Chondrocyte (in vitro differentiated cells): ENCODE measurements at places on chromosomes 2 and 18. TPM values are rescaled to one million over a fixed set of nuclear protein-coding genes. Genes with fewer than 3 reads are reported as not detected.
A peak's percentile ranks its signal among the peaks of the same experiment; 100 is the strongest.

The TAF1B gene
- 13.6 to 18.2 TPM (median 15.6 TPM) in 3 replicates for total RNA-seq

The C1QL2 gene
- total RNA-seq: not detected in 3 replicates

The ATP6V1C2 gene
- not detected in 3 replicates for total RNA-seq

The FEZ2 gene
- 46.8 to 49.8 TPM (median 47.0 TPM) in 3 replicates for total RNA-seq

The OSR1 gene
- 14.1 to 34.5 TPM (median 32.3 TPM) in 3 replicates for total RNA-seq

The POLR1B gene
- total RNA-seq: 12.1 to 17.7 TPM (median 15.0 TPM) in 3 replicates

The CGREF1 gene
- 9.6 to 15.9 TPM (median 13.5 TPM) in 3 replicates for total RNA-seq

The REG3G gene
- total RNA-seq: not detected in 3 replicates

The LCT gene
- not detected in 3 replicates for total RNA-seq

The GPR155 gene
- 11.6 to 15.3 TPM (median 12.8 TPM) in 3 replicates for total RNA-seq

The CNPPD1 gene
- total RNA-seq: 36.1 to 46.3 TPM (median 43.1 TPM) in 3 replicates

The GPBAR1 gene
- total RNA-seq: 0.10 to 0.26 TPM (median 0.22 TPM) in 3 replicates

DNA sequence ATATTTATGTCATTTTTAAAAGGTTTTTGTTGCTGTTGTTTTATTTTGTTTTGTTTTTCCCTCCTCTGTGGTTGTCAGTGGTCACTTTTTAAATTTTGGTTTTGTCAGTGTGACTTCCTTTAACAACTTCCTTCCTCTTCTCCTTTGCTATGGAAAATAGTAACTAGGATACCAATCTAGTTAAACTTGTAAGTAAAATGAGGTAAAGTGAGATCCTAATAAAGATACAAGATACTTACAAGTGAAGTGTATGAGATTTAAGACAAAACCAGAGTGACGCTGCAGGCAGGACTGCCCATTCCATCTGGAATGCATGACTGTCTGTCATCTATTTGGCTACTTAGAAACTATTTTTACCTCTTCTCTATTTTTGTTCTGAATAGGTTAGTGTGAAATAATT, 30.6 kb upstream of the CREB1 start:
- H3K4me3 ChIP-seq: no peak overlapping the region
- no peaks in the 10 kb centered on the region for H3K36me3 ChIP-seq

- no peaks in the 10 kb centered on the region for H3K27me3 ChIP-seq
- DNase-seq: no peak
- H3K4me1 ChIP-seq: no peaks in the 10 kb centered on the region
- no peak overlapping the region for H3K4me3 ChIP-seq
- no peaks in the 10 kb centered on the region for H3K36me3 ChIP-seq
Measured at GRCh38 chr2:117065912-117066311, 748.6 kb upstream of the DDX18 start.

- no peak overlapping the region for H3K4me3 ChIP-seq
- no peak overlapping the region for H3K27ac ChIP-seq
- no peaks in the 10 kb centered on the region for H3K4me1 ChIP-seq
- no peaks in the 10 kb centered on the region for H3K36me3 ChIP-seq
- no peak for DNase-seq
- no peaks in the 10 kb centered on the region for H3K27me3 ChIP-seq
Measured at GRCh38 chr18:64645753-64646152, 496.9 kb upstream of the LINC00305 start.

DNA sequence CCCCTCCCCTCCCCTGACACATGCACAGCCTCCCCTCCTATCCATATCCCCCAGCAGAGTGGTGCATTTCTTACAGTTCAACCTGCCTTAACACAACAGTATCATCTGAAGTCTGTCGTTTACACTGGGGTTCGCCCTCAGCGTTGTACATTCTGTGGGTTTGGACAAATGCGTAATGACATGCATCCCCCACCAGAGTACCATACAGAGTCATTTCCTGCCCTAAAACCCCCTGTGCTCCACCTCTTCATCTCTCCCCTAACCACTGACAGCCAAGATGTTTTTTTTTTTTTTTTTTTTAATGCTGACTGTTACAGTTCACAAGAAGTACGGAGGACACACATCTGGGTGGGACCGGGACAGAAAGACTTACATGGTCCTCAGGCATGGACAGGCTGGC, 22.6 kb downstream of the POMC start:
- no peak for DNase-seq
- H3K27ac ChIP-seq: no peak overlapping the region
- H3K27me3 ChIP-seq: no peaks in the 10 kb centered on the region
- H3K4me1 ChIP-seq: no peaks in the 10 kb centered on the region
- peaks cover 2% of the 10 kb centered on the region for H3K36me3 ChIP-seq

DNA sequence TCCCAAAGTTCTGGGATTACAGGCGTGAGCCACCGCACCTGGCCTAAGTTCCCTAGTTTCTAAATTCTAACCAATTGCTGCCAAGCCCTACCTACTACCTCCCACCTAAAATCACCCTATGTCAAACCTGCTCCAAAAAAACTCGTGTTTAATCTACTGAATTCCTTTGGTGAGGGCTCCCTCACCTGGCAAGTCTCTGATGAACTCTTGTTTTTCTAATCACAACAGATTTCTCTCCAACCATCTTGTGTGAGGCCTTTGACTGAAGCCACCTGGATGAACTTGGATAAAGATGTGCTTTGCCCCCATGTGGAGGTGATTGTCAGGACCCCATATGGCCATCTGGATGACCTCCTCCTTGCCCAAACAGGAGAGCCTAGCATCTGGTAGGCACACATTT, 17.4 kb upstream of the SLC35G4 start:
- H3K4me1 ChIP-seq: no peaks in the 10 kb centered on the region
- no peak overlapping the region for H3K27ac ChIP-seq
- peaks cover 1% of the 10 kb centered on the region for H3K36me3 ChIP-seq
- peaks cover 6% of the 10 kb centered on the region for H3K27me3 ChIP-seq
- no peak for DNase-seq
- H3K4me3 ChIP-seq: no peak overlapping the region

- no peak for DNase-seq
- no peaks in the 10 kb centered on the region for H3K4me1 ChIP-seq
- H3K4me3 ChIP-seq: no peak overlapping the region
- H3K36me3 ChIP-seq: no peaks in the 10 kb centered on the region
Measured at GRCh38 chr18:4412286-4412685, 42.8 kb downstream of the DLGAP1 start.

- H3K4me3 ChIP-seq: no peak overlapping the region
- no peaks in the 10 kb centered on the region for H3K36me3 ChIP-seq
- no peaks in the 10 kb centered on the region for H3K27me3 ChIP-seq
- H3K4me1 ChIP-seq: peaks cover 2% of the 10 kb centered on the region
- no peak for DNase-seq
- H3K27ac ChIP-seq: no peak overlapping the region
Measured at GRCh38 chr2:186060744-186061440, 322.3 kb downstream of the FSIP2 start.

DNA sequence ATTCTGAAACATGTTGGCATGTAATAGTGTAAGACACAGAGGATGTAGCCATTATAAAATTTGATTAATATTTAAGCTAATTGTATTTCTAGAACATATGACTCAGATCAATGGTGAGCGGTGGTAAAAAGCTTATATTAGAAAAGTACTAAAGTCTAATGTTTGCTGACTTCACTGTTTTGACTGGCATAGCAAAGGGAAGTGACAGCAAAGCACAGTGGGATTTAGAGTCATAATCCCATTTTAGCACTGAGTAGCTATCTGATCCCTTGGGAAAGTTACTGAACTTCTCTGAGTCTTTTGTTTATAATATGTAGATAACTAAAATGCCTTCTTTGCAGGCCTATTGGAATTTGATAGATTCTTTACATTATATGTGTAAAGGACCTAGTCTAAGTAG, 60.4 kb downstream of the KIAA1328 start:
- H3K27ac ChIP-seq: peak overlapping the region; percentile 83
- H3K4me1 ChIP-seq: peaks cover 36% of the 10 kb centered on the region
- H3K36me3 ChIP-seq: peaks cover 1% of the 10 kb centered on the region
- no peaks in the 10 kb centered on the region for H3K27me3 ChIP-seq

DNA sequence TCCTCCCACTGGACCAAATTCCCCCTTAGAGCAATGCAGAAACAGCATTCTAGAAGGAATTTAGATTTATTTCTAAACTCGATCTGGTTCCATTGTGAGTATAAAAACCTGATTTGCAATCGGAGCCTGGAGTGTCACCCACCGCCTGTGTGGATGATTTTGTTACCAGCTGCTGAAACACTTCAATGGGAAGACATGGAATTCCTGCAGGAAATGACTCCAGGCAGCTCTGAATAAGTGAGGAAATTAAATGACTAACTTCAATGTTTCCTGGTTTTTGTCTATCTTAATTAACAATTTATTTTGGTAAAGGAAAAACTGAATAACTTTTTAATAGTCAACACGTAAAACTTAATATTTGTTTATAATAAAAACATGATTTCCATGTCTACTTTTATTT, 19.3 kb downstream of the CTAGE1 start:
- H3K27ac ChIP-seq: no peak overlapping the region
- H3K4me1 ChIP-seq: peaks cover 2% of the 10 kb centered on the region
- no peaks in the 10 kb centered on the region for H3K36me3 ChIP-seq
- no peak overlapping the region for H3K4me3 ChIP-seq

DNA sequence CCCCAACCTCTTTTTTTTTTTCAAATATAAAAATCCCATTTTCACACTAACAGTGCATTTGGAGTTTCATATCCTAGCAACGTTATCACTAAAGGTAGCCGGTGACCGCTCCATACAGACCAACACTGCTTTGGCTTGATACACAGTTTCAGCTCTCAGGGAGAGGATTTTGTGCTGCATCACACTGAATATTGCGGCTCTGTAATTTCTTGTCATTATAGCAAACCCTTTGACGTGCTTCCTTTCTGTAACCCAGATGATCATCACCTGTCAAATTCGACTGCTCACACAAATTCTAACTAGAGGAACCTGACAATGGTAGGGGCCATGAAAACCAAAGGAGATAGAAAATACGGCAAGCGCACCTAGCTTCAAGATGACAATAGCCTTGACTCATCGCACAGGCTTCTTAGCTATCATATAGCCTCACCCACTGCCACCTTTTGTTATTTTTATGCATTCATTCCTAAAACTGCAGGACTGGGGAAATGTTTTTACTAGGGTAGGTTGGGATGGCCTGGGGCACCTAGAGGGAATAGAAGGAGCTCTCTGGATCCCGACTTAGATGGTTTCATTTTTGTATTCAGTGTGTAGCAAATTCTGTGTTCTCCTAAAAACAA, 582.9 kb upstream of the PIK3C3 start:
- H3K4me1 ChIP-seq: no peaks in the 10 kb centered on the region
- no peak overlapping the region for H3K27ac ChIP-seq
- no peak overlapping the region for H3K4me3 ChIP-seq
- H3K27me3 ChIP-seq: no peaks in the 10 kb centered on the region
- H3K36me3 ChIP-seq: no peaks in the 10 kb centered on the region

DNA sequence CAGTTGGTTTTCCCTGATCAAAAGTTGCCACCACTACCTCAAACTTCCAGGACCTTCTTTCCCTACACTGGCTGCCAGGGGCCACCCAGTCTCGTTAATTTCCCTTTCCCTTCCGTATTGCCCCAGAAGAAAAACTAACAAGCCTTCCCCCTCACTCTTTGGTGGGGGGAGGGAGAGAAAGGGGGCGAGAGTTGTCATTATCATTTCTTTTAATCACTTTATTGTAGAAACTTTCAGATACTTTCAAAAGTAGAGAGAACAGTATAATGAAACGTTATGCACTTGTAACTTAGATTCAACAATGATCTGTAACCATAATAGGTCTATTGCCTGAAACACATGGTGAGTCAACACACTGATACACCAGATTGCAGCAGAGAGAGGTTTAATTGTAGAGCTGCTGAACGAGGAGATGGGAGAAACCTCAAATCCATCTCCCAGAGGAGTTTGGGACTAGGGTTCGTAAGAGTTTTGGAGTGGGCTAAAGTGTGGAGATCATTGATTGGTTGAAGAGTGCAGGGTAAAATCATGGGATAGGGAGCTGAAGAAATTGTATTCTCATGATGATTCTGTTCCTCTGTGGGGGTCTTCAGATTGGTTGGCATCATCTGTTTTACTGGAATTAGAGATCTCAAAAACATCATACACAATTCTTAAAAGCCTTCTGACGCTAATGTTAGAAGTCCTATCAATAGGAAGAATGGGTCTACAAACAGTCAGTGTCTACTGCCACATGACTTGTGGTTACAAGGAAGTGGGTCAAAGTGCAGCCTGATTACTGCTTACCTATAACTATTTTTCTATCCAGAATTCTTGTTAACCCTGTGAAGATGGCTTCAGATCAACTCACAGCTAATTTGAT, 2.6 kb upstream of the RNF149 start:
- DNase-seq: no peak
- H3K27me3 ChIP-seq: peaks cover 2% of the 10 kb centered on the region
- H3K4me1 ChIP-seq: peaks cover 21% of the 10 kb centered on the region
- no peak overlapping the region for H3K4me3 ChIP-seq

- DNase-seq: no peak
- H3K4me3 ChIP-seq: no peak overlapping the region
- peaks cover 62% of the 10 kb centered on the region for H3K4me1 ChIP-seq
Measured at GRCh38 chr2:156430236-156430979, 5.8 kb upstream of the GPD2 start.

- no peak overlapping the region for H3K4me3 ChIP-seq
- no peaks in the 10 kb centered on the region for H3K4me1 ChIP-seq
- no peak for DNase-seq
- no peak overlapping the region for H3K27ac ChIP-seq
- H3K36me3 ChIP-seq: no peaks in the 10 kb centered on the region
Measured at GRCh38 chr18:37741032-37741623, 175.5 kb upstream of the CELF4 start.

DNA sequence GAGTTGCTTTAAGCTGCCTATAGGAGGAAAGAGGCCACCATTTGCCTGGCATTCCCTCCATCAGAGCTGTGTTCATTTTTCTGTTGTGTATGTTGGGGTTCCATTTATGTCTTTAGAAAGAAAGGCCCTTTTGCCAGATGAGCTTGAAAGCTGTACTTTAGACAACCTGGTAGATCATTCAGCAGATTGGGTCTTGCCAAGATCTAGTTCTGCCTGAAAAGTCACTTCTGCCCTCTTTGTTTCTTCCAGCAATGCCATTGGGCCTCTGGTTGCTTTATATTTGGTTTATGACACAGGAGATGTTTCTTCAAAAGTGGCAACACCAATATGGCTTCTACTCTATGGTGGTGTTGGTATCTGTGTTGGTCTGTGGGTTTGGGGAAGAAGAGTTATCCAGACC, 14.4 kb downstream of the SLC20A1 start:
- no peak overlapping the region for H3K4me3 ChIP-seq
- peak overlapping the region; percentile 54 for H3K27ac ChIP-seq
- H3K36me3 ChIP-seq: peaks cover 47% of the 10 kb centered on the region
- no peak for DNase-seq
- H3K4me1 ChIP-seq: peaks cover 14% of the 10 kb centered on the region
- no peaks in the 10 kb centered on the region for H3K27me3 ChIP-seq

GRCh38 chr18:25113566-25113965, 238.4 kb downstream of the ZNF521 start:
- H3K27ac ChIP-seq: no peak overlapping the region
- H3K4me3 ChIP-seq: no peak overlapping the region
- H3K27me3 ChIP-seq: no peaks in the 10 kb centered on the region
- peaks cover 7% of the 10 kb centered on the region for H3K4me1 ChIP-seq

DNA sequence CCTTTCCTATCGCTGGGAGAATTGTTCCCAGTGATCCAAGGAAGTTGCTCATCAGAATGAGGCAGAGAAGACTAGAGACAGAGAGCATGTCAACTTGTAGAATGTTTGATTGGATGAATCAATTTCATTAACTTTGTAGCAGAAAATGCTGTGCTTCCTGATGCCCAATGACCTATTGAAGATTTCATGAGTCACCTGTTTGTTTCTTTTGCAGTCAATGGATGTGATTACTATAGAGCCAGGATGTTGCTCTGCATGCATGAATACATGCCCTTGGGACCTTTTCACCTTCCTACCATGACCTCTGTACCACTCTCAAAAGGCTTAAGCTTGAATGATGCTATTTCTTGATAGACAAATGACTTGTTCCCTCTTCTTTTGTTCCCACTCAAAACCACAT, 23.3 kb downstream of the SCG2 start:
- no peak overlapping the region for H3K27ac ChIP-seq
- no peaks in the 10 kb centered on the region for H3K36me3 ChIP-seq
- H3K4me1 ChIP-seq: peaks cover 34% of the 10 kb centered on the region
- no peaks in the 10 kb centered on the region for H3K27me3 ChIP-seq
- no peak for DNase-seq
